Sciatic nerve (tissue), 2 donors: ENCODE measurements at places on chromosomes 5 and 9. TPM values are rescaled to one million over a fixed set of nuclear protein-coding genes. Genes with fewer than 3 reads are reported as not detected.

- DNase-seq, result no peak
Measured at GRCh38 chr9:111622626-111623025, 8.5 kb upstream of the DNAJC25 start.

DNA sequence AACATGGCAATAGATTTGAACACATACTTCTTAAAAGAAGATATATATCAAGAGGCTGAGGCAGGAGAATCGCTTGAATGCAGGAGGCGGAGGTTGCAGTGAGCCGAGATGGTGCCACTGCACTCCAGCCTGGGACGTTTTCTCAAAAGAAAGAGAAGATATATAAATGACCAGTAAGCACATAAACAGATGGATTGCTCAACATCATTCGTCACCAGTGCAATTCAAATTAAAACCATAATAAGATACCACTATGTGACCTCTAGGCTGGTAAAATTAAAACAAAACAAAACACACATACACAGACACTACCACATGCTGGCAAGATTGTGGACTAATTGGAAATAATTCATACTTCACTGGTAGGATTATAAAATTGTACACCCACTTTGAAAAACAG lies 5.3 kb upstream of the TXN start:
- no peak for DNase-seq

DNA sequence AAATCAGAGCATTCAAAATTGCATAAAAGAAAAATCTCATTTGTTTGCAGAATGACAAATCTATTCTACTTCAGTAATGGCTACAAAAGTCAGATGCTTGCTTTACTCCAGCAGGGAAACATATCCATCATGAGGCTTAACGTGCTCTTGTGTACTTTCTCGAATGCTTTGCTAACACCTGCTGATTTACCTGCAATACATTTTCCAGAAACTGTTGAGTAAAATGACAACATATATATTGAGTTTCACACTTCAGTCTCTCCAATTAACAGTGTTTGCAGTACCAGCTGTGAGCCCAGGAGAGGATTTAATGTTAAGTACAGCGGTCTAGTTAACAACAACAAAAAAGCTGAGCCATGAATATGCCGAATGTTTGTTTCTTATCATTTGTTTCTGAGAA lies 391.5 kb upstream of the SMC2 start:
- no peak for DNase-seq

- DNase-seq, result no peak
Measured at GRCh38 chr9:99101271-99101670, 3.6 kb upstream of the TGFBR1 start.

GRCh38 chr5:21680196-21680595 lies 1172.9 kb downstream of the CDH12 start:
- no peak for DNase-seq

DNA sequence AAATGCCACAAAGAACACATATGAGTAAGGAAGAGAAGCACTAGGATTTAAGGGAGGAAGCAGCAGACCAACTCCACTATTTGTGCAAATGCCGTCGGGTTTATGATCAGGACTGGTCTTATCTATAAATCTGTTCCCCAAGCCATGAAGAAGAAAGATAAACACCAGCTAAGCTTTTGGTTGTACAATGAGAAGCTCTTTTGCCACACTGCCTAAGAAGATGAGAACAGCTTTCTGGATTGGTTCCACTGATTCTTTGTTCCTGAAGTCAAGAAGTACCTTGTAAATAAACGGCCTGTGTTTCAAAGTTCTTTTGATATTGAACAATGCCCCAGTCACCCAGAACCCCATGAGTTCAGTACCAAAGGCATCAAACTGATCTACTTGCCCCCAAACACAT lies 93.9 kb downstream of the RFX3 start:
- DNase-seq, result no peak

DNA sequence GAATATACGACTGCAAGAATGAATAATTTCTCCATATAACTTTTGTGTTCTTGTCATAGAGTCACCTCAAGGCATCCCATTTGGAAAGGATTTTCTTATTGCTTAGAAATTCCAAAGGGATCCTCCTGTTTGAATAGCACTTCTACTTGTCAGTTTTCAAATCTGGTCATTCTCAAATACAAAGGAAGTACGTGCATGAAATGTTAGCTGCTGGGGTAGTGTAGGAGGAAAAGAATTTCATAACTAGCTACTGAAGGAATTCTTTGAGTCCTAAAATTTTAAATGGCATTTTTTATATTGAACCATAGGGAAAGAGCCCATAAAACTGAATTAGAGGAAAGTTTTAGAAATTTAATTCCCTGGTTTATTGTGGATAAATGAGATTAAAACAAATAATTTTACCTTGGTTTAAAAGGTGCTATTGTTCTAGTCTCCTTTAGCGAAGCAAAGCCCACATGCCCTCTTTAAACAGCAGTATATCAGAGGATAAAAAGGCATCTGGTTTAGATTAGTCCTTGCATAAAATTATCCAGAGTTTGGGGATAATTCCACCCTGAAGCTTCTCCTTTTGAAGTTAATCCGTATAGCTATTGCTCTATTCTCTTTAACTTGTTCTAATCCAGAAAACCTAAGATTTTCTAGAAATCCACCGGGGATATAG lies 2.0 kb upstream of the MPDZ start:
- no peak for DNase-seq

PKD2L2 gene
- not detected for total RNA-seq

- no peak for DNase-seq
Measured at GRCh38 chr5:24849210-24849609, 204.4 kb upstream of the CDH10 start.

PCDHA9 gene
- 0.45 TPM for total RNA-seq

- DNase-seq, result no peak
Measured at GRCh38 chr5:141811287-141812155, 66.7 kb downstream of the PCDH1 start.

- DNase-seq, result no peak
Measured at GRCh38 chr9:77883133-77883532, 148.5 kb downstream of the GNAQ start.

RASGRF2 gene
- total RNA-seq, result 63.8 TPM

DNA sequence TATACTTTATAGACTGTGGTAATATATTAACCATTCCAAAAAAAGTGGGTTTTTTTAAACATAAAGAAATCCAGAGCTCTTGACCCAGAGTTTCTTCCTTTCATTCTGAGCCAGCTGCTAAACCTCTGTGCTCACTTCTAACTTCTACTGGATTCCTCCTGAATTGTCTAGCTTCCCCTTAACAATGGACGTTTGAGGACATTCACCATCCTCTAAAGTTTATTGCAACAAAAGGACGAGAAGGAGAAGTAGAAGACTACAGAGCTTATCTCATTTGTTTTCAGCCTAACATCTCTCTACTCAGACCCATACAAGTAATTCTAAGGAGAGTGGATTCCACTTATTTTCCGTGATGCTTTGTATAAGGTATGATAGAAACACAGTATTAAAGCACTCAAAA lies 284.2 kb downstream of the MAST4 start:
- no peak for DNase-seq

PHF24 gene
- total RNA-seq, result 0.45 TPM

CLPTM1L gene
- total RNA-seq, result 56.3 TPM

CCDC183 gene
- total RNA-seq, result 2.5 TPM

DNA sequence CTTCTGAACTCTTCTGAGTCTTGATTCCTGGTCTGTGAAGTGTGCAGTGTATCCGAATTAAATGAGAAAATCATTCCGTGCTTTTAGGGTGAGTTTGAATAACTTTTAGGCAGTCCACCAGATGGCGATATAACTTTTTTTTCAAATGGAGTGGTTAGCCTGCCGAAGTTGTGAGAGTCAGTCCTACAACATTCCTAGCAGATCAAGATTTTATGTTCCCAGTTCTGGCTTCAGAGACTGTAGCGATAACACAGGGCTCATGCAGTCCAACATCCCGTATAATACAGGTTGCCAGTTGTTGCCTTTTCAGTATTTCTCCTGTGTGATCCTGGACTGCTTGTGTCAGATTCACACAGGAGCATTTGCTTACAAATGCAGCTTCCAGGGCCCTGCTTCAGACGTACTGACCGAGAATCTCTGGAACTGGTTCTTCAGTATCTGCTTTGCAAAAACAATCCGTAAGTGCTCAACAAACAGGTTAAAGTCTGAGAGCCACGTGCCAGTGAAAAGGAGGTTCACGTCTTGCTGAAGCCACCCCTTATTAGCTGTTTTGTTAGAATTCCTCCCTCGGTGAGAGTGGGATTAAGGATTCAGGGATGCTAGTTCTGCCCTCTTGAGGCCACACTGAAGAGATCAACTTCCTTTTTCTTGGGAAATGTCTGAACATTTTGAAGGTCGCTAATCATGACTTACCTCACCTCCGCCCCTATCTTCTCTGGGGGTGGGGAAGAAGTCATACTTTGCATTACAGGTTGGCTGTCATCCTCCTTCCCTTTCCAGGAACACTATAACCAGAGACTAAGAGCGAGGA lies 22.8 kb downstream of the SMIM3 start:
- no peak for DNase-seq

BHMT2 gene
- 33.2 TPM for total RNA-seq

PLPP7 gene
- total RNA-seq, result 8.6 TPM

- no peak for DNase-seq
Measured at GRCh38 chr9:133955821-133956411, 36.2 kb downstream of the VAV2 start.

PRELID2 gene
- total RNA-seq, result 22.4 TPM

PAEP gene
- total RNA-seq, result not detected

NXNL2 gene
- total RNA-seq, result 1.3 TPM

DNA sequence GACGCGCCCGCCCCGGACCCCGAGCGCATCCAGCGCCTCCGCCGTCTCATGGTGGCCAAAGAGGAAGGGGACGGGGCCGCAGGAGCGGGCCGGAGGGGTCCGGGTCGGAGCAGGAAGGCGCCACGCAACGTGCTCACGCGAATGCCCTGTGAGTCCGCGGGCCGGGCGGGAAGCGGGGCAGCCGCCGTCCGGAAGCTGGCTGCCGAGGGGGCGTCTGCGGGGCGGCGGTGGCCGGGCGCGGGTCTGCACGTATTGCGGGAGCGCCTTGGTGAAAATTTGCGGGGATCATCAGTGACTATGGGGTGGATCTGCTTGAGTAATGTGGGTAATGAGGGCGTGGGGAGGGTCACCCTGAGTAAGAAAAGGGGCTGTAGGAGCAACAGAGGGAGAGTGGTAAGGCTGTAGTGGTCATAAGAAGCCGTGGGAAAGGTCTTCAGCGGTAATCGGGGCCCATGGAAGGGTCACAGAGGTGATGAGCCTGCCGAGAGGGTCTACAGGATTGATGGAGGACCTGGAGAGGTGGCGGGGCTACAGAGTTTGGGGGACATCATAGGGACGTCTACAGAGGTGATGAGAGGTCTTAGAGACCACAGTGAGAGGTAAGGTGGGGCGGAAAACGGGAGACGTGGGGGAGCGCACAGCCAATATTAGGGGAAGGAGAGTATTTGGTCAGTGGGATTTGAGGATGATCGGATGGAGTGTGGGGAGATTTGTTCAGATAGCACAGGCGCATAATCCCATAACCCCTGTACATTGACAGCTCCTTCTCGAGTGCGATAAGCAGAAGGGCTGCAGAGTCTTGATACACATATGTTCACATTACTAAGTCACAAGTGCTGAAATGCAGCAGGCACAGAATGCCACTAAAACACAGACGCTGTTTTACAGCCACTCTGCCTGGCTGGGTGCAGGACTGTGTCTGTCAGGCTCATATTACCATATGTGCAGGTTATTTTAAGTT lies 819 bp downstream of the LSM11 start:
- no peak for DNase-seq

DNA sequence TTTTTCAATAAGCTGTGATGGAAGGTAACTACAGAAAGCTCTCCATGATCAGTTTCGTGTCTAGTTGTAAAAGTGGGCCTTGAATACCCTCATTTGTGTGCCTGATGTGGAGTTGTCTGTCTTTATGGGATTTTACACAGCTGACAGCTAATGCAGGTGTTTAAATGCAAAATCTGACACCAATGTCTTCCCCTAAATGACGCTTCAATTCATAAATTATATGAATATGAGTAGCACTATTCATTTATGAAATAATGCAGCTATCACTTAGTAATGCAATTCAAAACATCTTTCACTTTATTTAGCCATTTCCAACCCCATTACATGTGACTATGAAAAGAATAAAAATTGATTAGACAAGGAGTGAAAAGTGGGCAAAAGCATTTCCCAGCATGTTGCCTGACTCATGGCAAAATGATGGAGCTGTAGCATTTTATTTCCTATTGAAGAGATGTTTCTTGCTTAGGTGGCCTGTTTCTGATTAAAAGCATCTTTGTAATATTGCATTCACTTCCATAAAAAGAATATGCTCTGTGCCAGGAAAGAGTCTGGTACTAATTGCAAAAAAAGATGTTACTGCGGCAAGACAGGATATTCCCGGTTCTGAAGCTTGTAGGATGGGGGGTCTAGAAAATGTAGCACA lies 116.7 kb upstream of the HAPLN1 start:
- DNase-seq, result no peak

- no peak for DNase-seq
Measured at GRCh38 chr5:53219174-53219573, 109.6 kb upstream of the MOCS2 start.

CCL19 gene
- total RNA-seq, result 1.3 TPM

DNA sequence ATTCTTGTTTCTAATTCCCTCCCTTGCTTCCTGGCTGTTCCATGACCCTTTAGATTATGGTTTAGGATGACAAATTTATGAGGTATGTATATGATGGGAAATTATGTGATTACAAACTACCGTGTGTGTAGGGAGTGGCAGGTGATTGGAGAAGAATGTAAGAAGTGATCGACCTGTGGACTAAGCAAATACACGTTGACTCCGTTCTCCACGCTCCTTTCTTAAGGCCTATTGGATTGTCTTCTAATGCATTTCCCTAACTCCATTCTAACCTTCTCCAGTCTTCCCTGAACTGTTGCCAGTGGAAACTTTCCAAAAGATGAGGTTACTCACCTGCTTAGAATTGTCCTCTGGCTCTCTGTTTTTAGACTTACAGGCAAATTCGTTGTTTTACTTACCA lies 36.6 kb downstream of the MVB12B start:
- DNase-seq, result no peak

NIPSNAP3A gene
- 28.9 TPM for total RNA-seq

DNA sequence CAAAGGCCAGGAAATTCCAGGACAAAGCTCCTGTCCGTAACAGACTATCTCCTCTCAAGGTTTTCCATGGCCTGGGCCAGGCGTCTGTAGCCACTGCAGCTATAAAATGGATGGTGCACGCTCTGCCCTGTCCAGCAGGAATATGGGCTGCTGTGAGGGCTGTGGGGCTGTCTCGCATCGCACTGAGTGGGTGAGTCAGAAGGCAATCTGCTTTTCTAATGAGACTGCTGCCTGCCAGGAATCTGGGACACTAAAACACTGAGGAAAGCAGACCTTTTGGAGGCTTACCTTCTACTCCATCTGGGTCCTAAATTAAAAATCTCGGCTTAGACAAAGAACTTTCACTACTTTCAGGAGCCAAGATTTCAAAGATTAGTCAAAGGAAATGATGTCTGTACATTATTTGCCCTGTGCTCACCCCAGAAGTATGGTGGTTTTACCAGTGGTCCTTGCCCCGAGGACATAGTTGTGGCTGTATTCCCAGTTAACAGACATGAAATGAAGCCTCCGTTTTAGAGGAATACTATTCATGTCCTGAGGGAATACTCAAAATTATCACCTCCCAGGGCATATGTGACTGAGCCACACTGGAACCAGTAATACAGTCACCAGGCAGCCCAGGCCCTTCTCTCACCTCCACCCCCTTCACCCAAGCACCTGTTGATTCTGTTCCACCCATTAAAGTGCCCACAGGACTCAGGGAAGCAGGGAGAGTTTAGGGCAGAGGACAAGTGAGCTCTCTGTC lies 56.4 kb downstream of the PFDN1 start:
- no peak for DNase-seq
